NCI-H2029 treated with DMSO at 0.1 percent for 48 hours (cell line): ENCODE measurements at places on chromosomes 11 and 22.

GRCh38 chr11:78808923-78809322 lies 234.3 kb upstream of the NARS2 start:
- DNase-seq: no peak

DNA sequence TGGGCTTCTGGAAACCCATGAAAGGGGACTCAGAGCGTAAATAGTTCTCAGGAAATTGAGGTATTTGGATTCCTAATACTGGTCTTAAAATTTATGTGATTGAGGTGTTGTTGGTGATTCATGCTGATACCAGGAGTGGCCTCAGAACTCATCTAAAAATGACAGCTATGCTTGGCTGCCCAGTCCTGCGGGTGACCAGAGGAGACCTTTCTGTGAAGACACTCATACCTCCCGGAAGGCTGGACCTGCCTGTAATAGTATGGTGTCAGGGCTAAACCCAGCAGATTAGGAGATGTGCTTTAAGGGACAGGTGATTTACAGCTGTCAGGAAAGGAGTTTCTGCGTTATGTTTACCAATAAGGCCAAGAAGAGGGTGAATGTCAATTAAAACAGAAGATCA lies 29.9 kb downstream of the C11orf96 start:
- DNase-seq: no peak

GRCh38 chr22:28187612-28188011 lies 268.6 kb upstream of the PITPNB start:
- DNase-seq: no peak

- DNase-seq: no peak
Measured at GRCh38 chr11:27083782-27084181, 43.2 kb downstream of the BBOX1 start.

- DNase-seq: no peak
Measured at GRCh38 chr11:27120211-27120610, 79.6 kb downstream of the BBOX1 start.

- DNase-seq: no peak
Measured at GRCh38 chr11:67240576-67241389, 25.5 kb upstream of the GRK2 start.
